ENCODE measurements at places on chromosomes 16 and 17.

DNA sequence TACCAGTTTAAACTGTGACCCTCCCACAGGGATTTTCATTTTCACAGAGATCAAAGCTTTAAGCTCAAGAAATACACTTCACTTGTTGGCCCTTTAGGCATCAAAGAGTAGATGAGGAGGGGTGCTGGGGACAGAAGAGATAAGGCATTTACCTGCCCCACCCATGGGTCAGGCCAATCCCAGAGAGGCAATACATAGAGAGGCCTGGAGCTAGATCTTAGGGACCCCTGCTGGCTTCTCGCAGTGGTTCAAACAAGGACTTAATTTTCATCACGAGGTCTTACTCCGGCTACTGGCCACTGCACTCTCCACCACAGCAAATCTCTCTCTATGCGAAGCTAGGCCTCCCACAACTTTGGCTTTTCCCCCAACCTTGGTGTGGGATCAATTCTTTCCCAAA is 46.6 kb downstream of the NOG start:
- no peak for DNase-seq

DNA sequence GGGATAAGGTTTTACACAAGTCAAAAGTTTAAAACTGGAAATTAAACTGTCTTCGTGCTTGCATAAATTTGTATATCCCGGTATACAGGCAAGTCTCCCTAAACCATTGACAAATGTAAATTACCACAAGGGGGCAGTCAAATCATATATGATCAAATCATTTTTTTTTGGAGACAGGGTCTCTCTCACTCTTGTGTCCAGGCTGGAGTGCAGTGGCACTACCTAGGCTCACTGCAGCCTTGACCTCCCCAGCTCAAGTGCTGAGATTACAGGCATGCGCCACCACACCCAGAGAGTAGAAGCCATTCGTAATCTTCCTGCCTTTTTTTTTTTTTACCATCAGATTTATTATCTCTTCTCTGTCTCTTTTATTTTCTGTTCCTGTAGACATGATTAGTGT is 18.5 kb downstream of the TOP2A start:
- DNase-seq: no peak

DNA sequence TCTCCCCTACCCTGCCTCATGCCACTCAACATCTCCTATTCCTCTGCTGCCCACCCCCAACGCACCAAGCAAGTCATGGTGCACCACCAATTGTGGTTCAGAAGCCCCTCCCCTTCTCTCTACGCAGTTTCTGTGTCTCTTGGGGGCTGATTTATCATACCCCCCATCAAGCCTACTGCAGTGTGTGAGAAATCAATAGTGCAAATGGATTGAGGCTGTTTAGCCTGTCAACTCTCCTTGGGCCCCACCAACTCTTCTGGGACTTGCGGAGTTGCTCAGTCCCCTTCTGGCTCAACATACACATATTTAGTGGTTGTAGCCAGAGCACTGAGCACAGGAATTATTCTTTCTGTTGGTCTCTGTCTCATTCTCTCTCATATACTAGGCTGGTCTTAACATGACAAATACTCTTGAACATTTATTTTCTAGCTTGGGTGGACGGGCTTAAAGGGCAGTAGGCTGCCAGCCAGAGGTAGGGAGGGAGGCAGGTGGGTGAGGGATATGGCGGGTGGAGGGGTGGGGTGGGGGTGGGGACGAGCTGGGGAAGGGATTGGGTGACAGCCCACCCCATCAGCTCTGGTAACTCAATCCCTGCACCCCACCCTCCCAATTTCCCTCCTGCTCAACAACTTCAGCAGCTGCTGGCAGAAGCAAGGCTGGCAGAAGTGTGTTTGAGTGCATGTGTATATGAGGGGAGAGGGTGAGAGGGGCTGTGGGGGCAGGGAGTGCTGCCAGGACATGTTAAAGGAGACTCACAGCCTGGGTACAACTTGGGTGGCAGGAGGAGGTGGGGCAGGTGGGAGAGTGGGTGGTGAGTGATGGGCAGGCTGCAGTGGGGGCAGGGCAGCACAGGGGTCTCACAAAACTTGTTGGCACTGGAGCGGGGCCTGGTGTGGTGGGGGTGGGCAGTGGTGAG is 4.9 kb downstream of the RARA start:
- DNase-seq: no peak

DNA sequence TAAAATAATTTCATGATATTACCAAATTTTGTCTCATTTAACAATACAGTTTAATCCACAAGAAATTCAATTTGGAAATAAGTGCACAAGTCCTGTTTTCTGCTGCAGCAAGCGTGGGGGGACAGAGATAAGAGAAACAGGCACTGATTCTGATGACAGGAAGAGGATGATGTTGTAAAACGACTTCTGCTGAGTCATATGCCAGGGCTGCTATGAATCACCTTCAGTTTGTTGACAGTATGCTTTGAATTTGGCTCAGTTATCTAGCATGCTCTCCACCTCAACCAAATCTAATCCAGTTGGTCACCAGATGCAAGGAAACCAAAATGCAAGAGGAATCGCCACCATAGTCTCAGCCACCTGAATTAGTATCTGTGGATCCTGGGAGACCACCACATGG is 244.1 kb upstream of the MON1B start:
- DNase-seq: no peak

- DNase-seq: no peak
Measured at GRCh38 chr17:69539781-69540319, 125.4 kb downstream of the MAP2K6 start.
